ENCODE measurements at places on chromosomes 1 and 21.

GRCh38 chr1:155983191-155984024 is 5.1 kb upstream of the ARHGEF2 start:
- DNase-seq, result peak; percentile 94

DNA sequence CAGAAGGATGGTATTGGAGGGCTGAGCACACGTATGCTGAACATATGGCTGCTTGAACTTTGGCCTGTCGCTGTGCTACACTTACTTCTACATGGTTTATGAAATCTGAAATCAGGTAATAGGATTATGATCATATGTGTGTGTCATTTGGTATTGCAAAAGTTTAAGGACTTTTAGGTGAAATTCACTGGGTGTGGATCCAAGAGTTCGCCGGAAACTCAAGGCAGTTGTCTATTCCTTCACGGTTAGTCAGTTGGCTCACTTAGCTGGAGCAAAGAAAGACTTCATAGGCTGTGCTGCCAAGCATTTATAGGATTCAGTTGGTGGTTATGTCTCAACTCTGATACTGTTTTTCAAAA is 927 bp downstream of the UAP1 start:
- DNase-seq, result peak; percentile 4

GRCh38 chr1:224183591-224184312 is 712 bp downstream of the DEGS1 start:
- DNase-seq, result peak; percentile 71

DNA sequence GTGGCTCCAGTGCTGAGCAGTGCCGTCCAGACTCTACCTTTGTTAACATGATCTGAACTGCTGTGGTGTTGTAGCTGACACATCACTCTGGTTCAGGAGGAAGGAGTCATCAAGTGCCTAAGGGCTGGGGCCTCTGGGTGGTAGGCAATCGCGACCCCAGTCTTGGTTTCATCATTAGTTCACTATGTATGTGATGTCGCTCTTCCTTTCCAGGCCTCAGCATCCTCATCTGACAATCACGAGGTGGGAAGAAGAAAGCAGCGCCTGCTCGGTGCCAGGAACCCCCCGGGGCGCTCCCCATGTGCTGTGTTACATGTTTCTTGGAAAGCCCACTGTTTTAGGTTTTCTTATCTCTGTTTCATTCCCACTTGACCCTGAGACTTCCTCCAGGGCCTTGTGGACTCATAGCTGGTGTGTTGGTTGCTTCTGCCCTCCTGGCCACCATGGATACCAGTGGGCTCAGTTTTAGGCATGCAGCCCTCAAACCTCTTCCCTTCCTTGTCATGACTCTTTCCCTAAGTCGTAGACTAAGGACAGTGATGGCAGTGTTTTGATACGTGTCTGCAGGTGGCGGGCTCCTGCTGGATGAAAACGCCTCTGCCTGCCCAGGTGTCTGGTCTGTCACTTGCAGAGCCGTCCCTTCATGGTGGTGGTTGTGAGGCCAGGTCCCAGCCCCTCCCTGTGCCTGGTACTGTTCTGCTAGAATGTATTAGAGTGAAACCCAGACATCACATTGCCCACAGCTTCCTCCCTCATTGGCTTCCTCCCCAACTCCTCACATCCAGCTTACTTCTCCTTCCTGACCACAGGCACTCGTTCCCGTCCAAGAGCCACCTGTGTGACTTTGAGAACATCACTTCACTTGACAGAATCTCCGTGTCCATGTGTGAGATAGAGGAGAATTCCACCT is 17.2 kb upstream of the FOXO6 start:
- no peak for DNase-seq

DNA sequence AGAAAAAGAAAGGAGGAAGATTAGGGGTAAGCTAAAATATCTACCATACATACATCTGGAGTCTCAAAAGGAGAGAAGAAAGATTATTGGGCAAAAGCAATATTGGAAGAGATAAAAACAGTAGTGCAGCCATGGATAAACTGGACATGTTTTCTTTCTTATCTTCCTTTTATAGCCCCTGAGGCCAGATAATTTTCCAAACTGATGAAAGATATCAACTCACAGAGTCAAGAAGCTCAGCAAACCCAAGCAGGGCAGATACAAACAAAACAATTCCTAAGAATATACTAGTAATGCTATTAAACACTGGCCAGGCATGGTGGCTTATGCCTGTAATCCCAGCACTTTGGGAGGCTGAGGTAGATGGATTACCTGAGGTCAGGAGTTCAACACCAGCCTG is 5.8 kb upstream of the PSMB4 start:
- no peak for DNase-seq

DNA sequence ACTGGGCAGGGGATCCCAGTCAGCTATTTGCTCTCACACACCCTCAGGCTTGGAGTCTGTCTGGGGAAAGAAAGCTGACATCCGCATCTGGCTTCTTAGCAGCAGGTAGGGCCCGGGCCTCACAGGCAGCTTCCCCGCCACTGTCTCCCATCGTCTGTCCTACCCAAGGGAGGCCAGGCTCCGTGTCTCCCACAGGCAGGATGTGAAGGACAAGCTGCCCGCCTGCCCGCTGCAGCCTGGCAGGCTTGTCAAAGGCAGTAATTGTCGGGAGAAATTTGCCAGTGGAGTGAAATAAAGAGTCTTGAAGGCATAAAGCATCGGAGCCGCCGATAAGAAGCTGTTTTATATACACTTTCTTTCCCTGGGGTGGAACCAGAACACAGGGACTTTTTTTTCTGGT is 44.0 kb upstream of the DISP3 start:
- DNase-seq, result no peak

DNA sequence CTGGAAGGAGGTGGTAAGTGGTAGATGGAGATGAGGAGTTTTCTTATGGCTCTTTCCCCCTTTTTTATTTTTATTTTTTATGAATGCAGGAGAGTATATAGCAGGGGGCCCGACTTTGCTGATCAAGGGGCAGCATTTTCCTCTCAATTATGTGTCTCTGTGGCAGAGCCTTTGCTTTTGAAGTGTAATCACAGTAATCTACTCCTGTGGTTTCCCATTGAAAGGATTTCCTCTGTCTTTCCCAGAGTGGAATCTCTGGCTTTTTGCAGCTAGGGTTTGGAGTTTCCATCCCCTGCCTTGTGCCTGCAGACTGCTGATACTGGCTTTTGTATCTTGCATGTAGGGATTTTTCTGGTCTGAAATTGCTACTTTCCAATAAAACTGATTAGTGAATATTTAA is 29.1 kb downstream of the ARID1A start:
- DNase-seq, result peak; percentile 91

- DNase-seq, result peak; percentile 61
Observed at GRCh38 chr1:176785791-176786190, 322.8 kb downstream of the PAPPA2 start.

GRCh38 chr21:39218082-39218409 is 34.8 kb upstream of the PSMG1 start:
- DNase-seq, result no peak

DNA sequence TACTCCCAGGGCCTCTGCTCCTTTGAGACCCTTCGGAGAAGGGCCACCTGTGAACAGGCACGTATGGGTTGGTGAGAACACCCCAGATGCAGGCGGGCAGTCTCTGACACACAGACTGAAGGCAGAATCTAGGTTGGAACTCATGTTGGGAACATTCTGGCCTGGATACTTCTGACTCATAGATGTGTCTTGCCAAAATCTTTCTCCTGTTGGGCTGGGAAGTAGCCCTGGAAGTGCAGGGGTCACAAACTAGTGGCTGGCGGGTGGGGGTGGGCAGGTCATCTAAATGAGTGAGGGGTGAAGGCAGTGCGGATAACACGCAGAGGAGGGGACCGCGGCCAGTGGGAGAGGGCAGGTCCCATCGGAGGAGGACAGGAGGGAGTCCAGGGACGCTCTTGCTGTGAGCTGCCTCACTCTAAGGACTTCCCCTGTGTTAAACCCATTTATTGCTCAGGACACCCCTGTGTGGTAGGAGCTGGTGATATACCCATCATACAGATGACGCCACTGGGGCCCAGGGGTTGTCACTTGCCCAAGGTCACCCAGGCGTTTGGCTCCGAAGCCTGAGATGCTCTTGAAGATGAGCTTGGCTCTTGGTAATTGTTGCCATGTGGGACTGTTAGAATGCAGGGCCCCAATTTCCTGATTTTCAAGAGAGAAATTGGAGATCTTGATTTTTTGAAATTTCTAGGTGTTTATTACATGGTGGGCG is 181.0 kb downstream of the PTPRU start:
- no peak for DNase-seq

DNA sequence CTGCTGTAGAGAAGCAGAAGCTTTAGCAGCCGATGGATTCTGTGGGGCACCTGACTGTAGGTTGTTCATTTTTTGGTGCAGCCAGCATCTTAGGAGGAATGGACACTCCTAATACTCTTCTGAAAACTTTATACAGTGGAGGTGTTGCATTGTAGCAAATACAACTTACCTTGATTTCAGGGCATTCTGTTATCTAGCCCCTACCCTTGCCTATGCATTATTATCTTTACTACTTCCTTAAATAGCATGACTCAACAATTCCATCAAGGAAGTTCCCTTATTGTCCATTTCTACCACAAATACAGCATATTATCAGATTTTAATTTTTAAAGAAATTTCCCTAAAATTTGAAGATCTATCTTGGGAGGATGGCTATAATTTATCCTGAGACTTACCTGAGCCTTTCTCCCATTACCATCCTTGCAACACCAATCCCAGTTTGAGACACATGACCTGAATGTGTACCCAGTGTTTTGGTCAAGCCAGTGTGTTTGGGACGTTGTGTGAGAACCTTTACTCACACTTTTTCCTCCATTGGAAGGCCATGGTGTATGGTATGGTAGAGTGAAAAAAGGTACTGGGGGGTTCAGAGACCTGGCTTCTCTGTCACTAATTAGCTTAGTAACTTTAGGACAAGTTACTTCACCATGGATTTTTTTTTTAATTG is 9.2 kb downstream of the POU2F1 start:
- no peak for DNase-seq

GRCh38 chr1:193077991-193078390 is 18.6 kb downstream of the RO60 start:
- DNase-seq, result no peak

DNA sequence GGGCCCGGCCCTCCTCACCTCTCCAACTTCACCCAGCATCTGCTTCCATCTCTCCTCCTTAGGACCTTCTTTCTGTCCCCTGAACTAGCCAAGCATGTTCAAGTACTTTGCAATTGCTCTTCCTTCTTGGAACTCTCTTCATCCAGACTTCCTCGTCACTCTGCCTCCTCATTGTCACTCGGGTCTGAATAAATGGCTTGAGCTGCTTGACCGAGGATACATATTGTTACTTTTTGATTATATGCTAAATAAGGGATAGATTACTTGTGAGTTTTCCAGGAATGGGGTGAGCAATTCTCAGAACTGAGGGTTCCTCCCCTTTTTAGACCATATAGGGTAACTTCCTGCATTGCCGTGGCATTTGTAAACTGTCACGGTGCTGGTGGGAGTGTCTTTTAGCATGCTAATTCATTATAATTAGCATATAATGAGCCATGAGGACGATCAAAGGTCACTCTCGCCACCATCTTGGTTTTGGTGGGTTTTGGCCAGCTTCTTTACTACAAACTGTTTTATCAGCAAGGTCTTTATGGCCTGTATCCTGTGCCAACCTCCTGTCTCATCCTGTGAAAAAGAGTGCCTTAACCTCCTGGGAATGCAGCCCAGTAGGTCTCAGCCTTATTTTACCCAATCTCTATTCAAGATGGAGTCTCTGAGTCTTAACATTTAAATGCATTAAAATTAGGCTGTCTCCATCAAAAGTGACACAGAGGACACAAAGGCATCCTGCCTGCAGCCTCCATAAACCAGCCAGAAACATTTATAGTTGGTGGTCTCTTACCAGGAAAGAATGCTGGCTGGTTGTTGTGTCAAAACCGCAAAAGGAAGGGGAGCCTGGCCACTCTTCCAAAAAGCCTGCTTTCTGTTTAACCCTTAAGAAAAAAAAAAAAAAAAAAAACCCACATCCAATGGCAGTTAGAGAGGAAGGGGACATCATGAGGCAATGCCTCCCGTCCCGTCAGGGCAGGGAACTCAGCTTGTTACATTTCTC is 179.3 kb downstream of the KAZN start:
- DNase-seq, result peak; percentile 57

DNA sequence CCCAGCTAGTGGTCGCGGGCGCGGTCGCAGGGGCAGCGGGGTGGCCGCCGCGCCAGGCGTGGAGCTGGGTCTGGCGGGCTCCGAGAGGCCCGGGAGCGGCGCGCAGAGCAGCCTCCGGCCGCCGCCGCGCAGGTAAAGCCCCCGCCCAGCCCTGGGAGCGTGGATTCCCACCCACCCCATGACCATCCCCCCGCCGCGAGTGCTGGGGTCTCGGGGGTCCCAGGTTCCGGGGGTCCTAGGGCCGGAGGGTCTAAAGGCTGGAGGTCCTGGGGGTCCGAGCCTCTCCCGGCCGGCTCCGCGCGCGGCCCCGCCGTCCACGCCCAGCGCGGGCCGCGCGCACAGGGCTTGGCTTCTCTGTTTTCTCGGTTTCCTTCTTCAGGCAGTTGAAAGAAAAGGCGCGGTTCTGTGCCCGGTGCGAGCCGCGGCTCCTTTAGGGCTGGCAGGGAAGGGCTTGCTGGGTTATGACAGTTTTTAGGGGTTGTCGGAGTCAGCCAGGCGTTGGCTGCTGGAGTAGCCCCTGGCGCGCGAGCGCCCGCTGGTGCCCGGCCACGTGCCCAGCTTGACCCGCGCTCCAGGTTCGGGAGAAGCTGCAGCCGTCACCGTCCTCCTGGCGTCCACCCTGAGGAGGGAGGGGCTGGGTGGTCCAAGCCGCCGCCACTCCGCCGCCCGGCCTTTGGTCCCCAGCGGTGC is 359 bp downstream of the LRRC3 start:
- peak; percentile 37 for DNase-seq

- no peak for DNase-seq
Observed at GRCh38 chr1:43507296-43508295, 23.1 kb upstream of the PTPRF start.

DNA sequence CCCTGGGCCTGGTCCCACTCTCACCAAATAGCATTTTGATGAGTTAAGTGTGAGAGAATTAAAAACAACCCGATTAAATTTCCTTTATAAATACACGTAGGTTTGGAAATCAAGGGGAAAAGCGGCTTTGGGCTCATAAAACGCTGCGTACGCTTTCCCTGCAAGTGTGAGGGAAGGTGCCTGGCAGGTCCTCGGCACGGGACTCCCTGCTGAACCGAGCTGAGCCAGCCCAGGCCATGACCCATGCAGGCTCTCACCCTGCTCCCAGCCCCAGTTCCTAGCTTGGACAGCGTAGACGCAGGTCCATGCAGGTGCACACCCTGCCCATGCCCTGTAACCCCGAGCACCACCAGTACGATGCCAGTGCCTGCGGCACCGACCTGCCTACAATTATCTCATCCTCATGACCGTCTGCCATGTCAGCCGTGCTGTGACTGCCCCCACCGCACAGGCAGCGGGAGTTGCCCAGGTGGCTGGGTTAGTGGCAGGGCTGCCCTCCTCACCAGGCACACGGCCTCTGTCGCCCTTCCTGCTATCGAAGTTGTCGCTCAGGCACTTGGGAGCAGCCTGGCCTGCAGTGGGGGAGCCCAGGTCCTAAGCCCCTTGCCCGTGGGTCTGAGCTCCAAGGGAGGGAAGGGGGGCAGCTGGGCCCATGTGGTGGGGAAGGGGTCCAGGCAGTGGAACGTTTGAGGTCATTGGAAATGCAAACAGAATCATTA is 41.0 kb upstream of the ACTRT2 start:
- DNase-seq, result no peak

- DNase-seq, result no peak
Observed at GRCh38 chr21:46509741-46510502, 51.2 kb downstream of the DIP2A start.

- DNase-seq, result no peak
Observed at GRCh38 chr1:116504308-116505156, 66.3 kb downstream of the CD58 start.

Measured in mesendoderm (in vitro differentiated cells).